NCI-H146 (cell line): ENCODE measurements at places on chromosomes 7 and 10.

GRCh38 chr10:58773944-58774343 is 261.3 kb downstream of the BICC1 start:
- no peak for DNase-seq

DNA sequence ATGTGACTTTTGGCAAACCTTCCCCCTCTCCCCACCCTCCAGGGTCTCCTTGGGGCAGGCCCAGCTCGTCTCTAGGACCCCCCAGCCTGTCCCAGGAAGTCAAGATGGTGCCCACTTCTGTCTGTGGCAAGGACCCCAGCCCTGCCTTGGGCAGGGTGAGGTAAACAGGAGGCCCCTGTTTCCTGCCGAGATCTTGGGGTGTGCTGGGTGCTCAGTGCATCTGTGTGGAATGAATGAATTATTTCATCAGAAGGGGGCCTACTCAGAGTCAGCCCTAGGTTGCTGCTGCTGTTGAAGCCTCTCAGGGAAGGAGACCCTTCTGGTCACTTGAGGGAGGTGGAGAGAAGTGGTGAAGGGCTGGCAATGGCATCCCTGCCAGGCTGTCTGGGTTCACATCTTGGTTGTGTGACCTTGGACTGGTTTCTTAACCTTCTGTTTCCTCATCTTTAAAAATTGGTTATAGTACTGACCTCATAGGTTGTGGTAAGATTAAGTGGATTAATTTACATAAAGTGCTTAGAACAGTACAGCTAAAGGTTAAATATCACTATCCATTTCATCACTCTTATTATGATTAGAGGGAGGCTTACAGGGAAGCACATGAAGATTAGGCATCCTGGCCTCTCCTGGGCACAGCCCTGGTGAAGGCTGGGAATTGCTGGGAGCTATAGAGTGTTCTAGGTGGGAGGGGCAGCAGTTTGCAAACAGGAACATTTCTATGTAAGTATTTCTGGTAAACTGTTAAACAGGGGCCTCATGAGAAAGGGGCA is 67.7 kb downstream of the ZMIZ1 start:
- DNase-seq, result no peak

DNA sequence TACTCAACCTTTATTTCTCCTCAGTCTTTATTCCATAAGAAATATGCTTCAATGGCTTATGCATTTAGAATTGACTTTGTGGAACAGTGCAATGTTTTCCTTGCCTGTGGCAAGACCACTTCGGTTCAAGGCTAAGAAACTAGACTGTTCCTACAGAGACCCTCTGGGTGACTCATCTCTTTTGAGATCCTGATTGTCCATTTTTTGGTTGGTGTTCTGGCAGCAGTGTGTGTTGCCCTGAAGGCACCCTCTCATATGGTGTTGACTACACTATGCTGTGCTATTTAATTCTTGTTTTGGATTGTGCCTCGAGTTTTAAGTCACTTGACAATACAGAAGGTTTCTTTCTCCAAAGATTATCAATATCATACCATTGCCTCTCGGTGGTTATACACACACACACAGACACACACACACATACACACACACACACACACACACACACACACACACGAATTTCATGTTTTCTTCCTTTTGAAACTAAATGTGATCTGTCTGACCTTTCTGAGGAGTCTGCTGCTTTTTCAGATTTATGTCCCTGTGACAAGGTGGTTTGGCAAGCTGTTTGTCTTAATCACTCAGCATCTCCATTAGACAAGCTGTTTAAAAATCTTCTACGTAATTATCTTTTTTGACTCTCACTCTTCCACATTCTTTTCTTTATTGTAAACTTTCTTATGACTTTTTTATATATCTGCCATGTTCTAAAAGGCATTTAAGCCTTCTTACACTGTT is 187.2 kb downstream of the VTI1A start:
- DNase-seq, result no peak

DNA sequence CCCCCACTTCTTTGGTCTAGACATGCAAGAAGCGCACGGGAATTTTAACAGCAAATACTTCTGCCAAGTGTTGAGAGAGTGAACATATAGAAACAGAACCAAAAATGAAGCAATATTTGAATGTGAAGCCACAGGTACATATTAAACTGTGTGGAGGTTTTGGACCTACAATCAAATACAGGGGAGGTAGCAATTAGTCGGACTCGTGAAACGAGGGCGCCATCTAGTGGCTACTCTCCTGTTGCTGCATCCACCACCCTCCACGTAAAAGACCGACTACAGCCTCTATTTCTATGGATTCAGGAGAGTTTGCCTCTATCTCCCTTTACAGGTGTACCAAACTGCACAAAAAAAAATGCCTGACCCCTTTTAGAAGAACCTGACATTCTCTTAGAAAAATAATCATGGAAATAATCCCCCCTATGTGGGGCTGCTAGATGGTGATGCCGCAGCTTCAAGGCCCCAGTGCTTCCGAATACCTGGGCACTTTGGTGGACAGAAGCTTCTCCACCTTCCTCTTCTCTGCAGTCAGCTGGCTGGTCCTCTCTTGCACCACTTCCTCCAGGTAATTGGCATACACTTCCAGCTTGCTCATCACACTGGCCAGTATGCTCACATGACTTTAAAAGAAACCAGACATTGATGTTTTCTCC is 31.7 kb downstream of the TECTB start:
- peak; percentile 46 for DNase-seq

DNA sequence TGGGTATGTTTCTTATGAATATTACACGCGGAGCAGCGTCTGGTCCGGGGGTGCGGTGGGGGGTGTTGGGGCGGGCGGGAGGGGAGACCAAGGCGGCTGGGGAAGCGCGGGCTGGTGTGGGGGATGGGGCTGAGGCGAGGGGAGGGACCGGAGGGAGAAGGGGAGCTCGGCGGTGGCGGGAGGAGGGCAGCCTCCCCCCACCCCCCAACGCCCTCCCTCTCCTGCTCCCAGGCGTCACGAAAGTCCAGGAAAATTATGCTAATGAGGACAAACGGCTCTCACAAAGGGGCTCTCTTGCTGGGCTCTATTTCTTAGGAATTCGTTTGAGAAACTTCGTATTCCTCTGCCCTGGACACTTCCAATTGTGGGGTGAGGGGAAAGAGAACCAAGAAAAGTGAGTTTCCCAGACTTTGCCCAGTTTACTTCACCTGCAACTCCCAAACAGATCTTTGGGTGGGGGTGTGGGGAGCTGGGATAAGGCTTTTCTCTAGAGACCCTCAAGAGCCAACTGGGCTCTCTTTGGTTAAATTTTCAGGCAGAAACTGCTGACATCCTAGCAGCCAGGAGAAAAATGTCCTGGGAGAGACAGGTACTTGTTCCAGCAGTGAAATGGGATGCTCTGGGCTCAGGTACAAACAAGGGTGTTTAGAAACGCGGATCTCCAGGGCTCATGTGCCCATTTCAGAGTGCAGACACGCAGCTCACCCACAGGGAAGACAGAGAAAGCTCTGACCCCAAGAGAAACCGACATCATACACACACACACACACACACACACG is 11.7 kb upstream of the HOXA2 start:
- DNase-seq, result peak; percentile 62

DNA sequence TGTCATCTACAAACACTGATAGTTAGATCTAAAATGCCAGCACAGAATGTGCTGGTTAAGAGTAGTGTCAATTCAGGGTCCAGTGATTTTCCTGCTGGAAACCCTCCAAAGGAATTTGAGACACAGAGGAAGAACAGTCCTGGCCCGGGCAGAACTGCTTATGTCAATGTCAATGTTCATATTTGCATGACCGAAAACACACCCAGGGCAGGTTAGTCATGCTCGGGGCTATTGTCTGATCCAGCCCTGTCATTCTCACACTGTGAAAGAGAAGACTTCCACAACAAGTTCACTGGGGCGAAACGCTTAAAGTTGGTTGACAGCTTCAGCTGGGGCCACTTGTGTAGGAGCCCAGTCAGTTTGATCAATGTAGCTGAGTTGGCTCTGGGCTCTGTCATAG is 139.3 kb downstream of the C1GALT1 start:
- no peak for DNase-seq

DNA sequence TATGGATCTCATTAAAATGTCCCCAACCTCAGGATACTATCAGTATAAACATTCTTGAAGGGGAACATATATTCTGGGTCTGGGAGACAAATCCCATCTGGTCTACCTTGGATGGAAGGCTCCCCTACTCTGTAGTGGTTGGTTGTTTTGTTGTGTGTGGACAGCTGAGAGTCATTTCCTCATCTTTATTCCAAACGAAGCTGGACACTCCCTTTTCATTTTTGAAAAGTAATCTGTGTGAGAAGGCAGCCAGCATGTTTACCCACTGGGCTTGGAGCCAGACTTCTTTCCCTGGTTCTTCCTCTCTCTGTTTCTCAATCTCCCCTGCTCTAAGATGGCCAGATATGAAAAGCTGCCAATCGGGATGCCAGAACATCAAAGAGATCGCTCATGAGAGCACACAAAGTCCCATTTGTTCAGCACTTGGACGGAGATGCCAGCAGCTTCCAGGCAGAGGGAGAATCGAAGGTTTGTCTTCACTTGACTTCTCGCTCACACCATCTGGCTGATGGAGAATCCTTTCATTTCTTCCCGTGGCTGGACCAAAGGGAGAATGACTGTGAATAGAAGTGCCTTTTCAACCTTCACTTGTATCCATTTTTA is 108.1 kb upstream of the AGR3 start:
- DNase-seq, result peak; percentile 82

DNA sequence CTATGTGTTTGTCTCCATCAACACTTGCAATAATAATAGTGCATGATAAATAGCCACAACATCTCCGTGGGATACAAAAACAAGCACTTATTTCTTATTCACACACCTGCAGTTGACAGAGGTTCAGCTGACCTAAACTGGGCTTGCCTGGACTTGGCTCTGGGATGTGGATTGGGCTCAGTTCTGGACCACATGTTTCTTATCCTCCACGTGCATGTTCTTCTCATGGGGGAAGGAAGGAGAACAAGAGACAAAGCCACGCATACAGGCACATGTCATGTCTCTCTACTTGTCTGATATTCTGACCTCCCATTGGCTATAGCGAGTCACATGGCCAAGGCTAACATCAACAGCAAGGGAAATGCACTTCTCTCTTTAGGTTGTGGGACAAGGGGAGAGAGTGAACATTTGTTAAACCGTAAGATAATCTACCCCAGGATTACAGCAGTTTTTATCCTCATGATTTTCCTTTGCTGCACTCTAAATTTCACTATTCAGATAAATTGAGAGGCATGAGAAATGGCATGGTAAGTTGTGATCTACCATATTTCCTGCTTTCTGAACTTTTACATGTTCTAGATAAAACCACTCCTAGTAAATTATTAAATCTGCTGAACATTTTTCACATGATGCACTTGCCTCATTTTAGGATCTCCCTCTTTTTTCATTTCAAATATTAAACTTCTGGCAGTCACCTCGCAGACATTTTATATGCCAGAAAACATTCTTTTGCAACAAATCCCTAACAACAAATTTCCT is 33.7 kb downstream of the CFAP58 start:
- no peak for DNase-seq

- no peak for DNase-seq
Measured at GRCh38 chr7:24821754-24822054, 64.4 kb upstream of the GSDME start.

DNA sequence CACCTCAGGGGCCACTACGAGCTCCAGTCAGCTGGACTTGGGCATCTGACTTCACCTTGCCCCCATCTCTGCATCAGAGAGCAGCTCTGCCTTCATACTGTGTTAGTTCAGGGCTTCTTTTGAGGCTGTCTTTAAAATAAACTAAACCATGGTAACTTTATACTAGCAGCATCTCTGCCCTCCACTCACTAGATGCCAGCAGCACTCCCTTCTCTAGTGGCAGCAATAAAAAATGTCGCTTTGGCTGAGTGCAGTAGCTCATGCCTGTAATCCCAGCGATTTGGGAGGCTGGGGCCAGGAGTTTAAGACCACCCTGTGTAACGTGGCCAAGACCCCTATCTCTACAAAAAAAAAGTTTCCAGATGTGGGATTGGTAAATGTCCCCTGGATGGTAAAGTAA is 584.4 kb downstream of the INHBA start:
- DNase-seq, result no peak

GRCh38 chr10:74799721-74800221 is 26.6 kb upstream of the KAT6B start:
- no peak for DNase-seq

DNA sequence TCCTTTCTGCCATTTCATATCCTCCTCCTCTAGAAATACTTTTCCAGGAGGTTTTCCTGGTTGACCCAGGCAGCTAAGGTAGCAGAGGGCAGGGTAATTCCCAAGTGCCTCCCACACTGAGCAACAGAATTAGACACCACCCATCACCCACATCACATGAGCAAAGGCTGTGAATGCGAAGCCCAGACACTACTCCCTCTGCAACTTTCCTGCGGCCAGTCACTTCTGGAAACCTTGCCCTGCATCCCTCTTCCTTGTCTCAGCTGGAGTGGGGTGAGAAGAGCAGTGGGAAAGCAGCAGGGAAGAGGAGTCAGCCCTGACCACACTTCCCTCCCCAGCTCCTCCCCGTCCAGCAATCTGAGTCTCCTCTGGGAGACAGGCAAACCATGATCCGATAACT is 15.2 kb downstream of the TMEM176B start:
- no peak for DNase-seq

GRCh38 chr10:113411456-113411855 is 141.4 kb upstream of the HABP2 start:
- peak; percentile 84 for DNase-seq

GRCh38 chr10:29845166-29845565 is 210.4 kb upstream of the SVIL start:
- DNase-seq, result no peak

DNA sequence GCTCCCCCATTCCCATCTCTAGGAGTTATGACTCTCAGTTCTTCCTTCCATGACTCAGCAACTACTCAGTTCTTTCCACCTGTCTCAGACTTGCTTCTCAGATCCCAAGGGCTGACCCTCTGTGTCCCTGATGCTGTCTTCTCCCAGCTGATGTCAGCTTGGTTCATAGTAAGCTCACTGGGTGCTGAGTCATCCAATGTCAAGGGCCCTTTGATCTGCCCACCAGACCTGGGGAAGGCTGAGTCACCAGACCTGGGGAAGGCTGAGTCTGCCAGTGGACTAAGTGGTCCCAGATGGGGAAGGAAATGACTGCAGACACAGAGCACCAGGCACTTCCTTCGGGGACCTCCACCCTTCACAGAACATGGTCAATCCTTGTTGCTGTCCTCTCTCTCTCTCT is 76.1 kb upstream of the ZEB1 start:
- DNase-seq, result no peak
